Chondrocyte (in vitro differentiated cells): ENCODE measurements at places on chromosomes 5 and 9.

DNA sequence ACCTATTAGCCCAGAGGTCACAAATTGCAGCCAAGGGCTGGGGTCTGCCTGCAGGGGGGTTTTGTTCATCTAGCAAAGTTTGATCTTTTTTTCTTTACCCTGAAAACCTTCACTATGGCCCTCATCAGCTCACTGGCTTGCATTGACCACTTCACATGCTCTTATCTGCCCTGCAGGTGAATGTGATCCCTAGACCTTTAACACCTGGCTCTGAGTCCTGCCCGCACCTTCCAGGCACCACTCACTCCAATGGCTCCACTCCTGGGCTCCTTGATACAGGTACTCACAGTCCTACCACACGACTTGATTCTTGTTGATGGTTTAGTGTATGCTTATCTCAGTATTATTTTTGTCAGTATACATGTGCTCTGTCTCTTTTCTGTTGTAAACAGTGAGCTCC lies 92.5 kb downstream of the FEM1C start:
- no peak for DNase-seq

DNA sequence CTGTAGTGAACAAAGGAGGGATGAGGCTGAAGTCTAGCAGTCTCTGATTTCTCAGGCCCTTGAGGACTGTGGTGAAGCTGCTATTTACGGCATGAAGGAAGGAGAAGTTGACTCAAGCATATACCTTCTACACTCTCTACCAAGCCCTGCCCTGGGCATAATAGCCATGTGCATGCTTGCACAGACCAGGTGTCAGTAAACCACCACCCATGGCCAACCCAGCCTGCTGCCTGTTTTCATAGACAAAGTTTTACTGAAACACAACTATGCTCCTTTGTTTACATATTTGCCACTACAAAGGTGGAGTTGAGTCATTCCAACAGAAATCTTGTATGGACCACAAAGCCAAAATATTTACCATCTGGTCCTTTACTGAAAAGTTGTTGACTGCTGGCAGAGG lies 126.9 kb downstream of the PAPPA start:
- no peak for DNase-seq

DNA sequence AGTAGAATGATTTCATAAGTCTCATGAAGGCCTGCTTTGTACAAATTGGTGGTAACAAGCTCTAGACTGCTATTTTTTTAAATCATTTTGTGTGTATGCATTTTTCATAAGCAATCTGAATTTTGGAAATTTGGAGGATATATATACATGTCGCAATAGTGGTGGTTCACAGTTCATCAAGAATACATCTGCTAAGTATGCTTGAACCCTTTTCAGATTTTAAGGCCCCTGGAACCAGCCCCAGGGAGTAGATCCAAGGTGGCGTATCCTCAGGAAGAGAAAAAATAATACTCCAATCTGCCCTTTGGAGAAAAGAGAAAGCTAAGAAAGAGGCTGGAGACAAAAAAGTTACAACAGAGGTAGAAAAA lies 141.6 kb downstream of the HINT1 start:
- DNase-seq = no peak

GRCh38 chr5:144421411-144421810 lies 250.7 kb downstream of the KCTD16 start:
- DNase-seq = no peak

DNA sequence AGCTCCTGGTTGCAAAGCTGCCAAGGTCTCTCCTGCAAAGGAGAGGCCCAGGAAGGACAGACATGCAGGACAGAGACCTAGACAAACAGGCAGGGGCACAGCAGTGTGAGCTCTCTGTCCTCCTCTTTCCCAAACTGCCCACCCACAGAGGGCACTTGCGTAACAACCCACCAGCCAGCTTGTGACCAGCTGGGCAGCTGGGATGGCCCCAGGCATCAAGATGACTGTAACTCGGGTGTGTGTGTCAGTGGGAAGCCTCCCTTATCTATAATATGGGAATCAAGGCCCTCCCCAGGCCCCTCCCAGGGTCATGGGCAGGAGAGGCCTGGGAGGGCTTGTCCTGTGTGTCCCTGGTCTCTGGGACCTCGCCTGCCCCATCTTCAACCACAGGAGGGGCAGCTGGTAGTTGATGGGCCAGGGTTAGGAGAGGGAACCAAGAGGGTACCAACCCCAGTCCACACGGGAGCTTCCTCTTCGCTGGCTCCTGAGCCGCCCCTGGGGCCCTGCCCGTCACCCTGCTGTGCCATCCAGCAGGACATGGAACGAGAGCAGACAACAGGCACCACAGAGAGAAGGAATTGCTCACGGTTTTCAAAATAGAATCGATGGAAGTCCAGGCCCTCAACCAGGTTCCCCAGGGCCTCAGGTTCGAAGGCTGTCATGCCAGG lies 37.9 kb downstream of the SLC6A7 start:
- DNase-seq = no peak

DNA sequence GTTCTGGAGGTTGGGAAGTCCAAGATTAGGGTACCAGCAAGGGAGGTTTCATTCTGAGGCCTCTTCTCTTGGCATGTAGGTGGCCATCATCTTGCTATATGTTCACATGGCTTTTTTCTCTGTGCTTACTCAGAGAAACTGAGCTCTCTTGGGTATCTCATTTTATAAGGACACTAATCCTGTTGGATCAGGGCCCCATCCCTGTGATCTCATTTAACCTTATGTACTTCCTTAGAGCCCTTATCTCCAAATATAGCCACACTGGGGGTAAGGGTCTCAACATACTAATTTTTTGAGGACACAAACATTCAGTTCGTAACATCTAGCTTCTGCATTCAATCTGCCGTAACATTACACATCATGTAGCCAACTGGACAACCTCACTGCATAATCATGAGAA lies 6.6 kb downstream of the DHX29 start:
- no peak for DNase-seq

DNA sequence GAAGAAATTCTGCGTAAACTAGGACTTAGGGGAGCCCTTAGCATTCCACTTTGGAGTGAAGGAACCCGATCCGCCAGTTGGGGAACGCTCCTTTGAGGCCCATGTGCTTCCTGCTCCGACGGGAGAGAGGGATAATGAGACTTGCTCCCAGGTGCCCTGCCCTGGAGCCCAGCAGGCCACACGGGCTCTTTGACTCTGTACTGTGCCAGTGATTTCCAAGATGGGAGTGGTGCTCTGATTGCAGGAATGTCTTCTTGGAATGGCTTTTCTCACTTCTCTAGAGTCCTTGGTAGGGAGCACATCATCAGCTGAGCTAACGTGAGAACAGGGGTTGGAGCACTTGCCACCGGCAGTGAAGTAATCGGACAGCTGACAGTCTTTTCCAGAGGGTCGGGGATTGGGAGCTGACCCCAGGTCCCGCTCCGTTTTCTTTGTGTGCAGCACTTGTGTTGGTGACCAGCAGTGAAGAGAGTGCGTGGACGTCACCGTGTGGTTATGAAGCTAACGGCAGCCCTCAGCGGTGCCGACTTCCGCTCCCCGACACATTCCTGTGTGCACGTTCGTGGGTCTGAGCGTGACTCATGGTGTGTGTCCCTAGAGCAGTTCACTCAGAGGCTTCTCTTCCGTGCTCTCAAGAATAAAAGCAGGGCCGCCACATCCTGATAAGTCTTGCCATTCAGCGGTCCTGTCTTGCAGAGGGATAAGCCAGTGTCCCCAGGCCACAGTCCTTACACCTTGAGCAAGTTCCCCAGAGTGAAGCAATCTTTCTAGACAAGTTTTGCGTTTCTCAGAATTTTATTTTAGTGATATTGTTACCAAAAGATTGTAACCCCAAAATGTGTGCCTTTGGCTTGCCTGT lies 25.6 kb downstream of the ABL1 start:
- DNase-seq = peak; percentile 95

- no peak for DNase-seq
These were observed 1.3 kb downstream of the C5orf15 start for GRCh38 chr5:133967124-133967523.

DNA sequence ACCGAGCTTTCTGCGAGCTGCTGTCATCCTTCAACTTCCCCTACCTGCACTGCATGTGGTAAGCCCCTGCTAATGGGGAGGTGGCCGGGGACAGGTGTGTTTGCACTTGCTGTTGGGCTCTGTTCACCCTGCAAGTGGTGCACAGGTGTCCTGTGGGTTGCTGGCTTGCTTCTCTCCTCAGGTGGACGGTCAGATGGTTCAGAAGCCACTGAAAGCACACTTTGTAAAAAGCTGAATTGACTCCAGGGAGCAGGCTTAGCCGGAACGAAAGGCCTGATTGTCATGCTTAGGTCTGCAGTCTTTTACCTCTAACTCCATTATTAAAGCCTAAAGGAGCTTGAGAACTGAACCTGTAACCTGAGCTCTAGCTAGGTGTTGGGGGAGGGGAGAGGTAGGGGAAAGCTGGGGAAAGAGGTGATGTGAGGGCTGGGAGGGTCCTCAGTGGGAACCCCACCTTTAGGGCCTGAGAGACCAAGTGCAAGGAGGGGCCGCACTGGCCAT lies 37.6 kb downstream of the ACER2 start:
- DNase-seq = no peak

DNA sequence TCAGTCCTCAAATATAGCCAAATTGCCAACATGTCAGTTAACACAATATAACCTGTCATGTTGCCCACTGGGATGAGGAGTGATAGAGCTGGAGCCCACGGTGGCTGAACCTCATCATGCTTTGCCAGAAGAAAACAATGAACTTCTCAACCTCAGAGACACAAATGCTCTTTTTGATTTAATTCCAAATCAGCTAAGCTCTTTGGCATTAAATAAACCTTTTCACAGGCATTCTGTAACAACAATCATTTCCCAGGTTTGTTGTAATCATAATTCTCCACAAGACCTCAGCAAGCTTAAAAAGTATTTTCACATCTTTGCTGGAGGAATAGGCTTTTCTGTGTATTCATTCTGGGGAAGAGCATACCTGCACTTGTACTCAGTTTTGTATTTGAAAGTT lies 830.9 kb downstream of the MAT2B start:
- no peak for DNase-seq

DNA sequence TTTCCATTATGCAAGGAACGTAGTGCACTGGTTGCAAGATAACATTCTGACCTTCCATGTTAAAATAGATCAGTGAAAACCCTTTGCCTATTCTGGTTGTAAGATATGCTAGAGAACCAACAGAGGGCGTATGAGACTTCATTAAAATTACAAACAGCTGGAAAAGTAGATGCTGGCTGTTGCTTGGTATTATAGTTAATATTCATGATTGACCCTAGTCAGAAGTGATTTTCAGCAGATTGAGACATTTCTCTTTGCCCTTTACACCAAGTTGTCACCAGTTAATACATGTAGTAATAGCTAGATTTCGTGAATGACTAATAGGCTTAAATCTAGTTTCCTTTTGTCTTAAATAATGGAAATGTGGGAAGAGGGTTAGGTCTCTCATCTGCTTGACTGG lies 13.8 kb upstream of the FGF18 start:
- no peak for DNase-seq

GRCh38 chr9:93599571-93600403 lies 23.4 kb downstream of the PHF2 start:
- DNase-seq = peak; percentile 42

DNA sequence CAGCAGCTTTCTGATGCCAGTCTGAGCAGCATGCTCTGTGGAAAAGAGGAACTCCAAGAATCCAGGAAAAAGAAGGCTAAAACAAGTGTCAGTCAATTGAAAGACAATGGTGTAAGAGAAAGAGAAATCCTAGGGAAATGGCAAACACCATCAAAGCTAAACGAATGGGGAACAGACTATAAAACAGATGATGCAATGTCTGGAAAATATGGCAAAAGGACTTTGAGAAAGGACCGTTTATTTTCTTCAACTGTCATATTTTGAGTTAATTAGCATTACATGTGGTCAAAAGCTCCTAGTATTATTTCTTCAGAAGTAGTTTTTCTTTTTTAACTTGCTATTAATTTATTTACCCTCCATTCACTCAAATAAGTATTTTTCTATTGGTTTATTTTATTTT lies 465.2 kb downstream of the LRRC70 start:
- DNase-seq = no peak

GRCh38 chr9:129175825-129176633 lies 2.0 kb downstream of the IER5L start:
- DNase-seq = no peak

- DNase-seq = no peak
These were observed 279.2 kb downstream of the PIK3R1 start for GRCh38 chr5:68494771-68495170.

DNA sequence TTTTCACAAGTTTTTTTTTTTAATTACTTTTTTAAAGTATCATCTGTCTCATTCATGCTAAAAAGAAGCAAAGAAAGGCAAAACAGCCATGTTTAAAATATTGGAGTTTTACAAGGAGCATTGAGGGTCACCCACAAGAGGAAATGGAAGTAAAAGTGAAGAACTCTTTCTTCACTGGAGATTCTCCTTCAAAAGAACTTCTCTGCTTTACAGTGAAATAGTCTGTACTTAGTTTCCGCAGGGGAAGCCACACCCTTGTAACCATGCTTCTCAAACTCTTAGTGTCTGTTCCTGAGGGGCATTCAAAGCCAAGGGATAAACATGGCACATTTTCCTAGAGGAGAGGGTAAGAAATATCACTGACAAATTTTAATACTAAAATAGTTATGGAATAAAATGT lies 8.6 kb downstream of the C9orf72 start:
- DNase-seq = no peak

- DNase-seq = no peak
These were observed 53.9 kb upstream of the TMEM171 start for GRCh38 chr5:73066466-73066865.

DNA sequence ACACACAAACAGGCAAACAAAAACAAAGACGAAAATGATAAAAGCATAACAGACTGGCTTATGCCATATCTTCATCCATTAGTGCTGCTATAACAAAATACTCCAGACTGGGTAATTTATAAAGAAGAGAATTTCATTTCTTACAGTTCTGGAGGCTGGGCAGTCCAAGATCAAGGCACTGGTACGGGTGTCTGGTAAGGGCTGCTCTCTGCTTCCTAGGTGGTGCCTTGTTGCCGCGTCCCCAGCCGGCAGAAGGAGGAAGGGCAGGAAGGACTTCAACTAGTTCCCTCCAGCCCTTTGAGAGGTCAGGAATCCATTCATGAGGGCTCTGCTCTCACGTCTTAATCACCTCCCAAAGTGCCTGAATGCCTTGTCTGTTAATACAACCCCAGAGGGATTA lies 122.6 kb downstream of the BOD1 start:
- DNase-seq = no peak

- DNase-seq = no peak
These were observed 35.3 kb downstream of the SNX24 start for GRCh38 chr5:122880749-122881148.

DNA sequence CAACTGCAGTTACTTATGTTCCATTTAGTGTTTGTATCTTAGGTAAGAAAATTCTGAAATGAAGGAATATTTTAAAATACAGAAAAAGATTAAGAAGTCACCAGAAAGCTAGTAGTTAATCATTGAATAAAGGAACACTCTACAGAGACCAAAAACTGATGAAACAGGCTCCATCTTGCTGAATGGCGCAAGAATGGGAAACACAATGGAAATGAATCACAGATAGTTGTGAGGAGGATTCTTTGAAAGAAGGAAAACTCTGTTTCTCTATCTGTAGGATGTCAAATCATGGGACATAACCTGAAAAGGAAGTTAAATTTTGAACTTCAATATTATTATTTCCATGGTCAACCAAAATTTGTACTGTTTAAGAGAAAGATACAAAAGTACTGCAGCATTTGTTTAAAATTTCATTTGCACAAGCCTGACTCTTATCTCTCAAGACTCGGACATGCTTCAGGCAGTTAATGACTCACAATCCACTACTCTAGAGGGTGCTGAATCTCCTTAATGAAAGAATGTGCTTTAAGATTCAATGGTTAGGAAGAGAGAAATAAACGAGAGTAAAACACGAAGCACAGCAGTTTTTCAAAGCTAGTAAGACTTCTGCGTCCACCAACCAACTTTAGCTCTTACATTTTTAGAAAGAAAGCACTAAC lies 1064.4 kb upstream of the DMAC1 start:
- DNase-seq = no peak

GRCh38 chr5:41763574-41763973 lies 106.7 kb downstream of the OXCT1 start:
- DNase-seq = no peak
